ENCODE measurements at places on chromosomes 5 and 9. TPM values are rescaled to one million over a fixed set of nuclear protein-coding genes. Genes with fewer than 3 reads are reported as not detected.
A peak's percentile ranks its signal among the peaks of the same experiment; 100 is the strongest.

Gene FOXD4L5
- not detected for total RNA-seq

Gene TMEM174
- total RNA-seq: not detected

Gene SLC6A7
- 0.10 TPM for total RNA-seq

Gene KCNIP1
- total RNA-seq: 0.10 TPM

Gene SH3GL2
- not detected for total RNA-seq

Gene EGFLAM
- total RNA-seq: 19.9 TPM

Gene ADAMTS19
- not detected for total RNA-seq

Gene PAEP
- not detected for total RNA-seq

Gene ZNF883
- total RNA-seq: 0.36 TPM

GRCh38 chr5:10431415-10431814 lies 10.3 kb upstream of the ROPN1L start:
- DNase-seq: no peak

DNA sequence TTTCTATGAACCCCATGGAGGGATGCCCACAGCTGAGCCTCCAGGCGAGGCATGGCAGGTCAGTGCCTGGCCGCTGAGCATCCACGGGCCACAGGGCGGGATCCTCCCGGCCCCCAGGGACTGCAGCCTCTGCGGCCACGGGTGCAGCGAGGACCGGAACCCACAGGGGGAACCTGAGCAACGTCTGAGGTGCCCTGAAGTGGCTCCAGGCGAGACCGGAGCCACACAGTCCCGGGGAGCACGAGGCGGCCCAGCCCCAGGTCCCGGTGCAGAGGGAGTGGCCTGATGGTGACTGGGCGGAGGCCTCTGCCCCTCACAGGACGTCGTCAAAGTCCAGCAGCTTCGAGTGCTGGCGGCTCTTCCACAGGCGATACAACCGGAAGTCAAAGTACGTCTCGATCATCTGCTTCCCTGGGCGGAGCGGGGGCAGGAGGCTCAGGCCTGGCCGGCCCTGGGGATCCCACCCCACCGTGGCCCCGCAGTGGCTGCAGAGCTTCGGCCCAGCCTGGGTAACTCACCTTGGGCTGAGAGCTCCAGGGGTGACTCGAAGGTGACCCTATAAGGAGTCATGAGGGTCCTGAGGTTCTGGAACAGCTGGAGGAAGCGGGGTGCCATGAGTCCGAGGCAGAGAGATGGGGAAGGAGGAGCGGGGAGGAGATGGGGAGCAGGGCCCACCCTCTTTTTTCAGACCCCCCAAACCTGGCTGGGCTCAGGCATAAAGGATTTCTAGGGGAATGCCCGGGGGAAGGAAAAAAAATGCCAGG lies 8.1 kb upstream of the ENTPD8 start:
- no peak for DNase-seq

GRCh38 chr9:98381311-98382103 lies 126.1 kb upstream of the TBC1D2 start:
- DNase-seq: no peak

DNA sequence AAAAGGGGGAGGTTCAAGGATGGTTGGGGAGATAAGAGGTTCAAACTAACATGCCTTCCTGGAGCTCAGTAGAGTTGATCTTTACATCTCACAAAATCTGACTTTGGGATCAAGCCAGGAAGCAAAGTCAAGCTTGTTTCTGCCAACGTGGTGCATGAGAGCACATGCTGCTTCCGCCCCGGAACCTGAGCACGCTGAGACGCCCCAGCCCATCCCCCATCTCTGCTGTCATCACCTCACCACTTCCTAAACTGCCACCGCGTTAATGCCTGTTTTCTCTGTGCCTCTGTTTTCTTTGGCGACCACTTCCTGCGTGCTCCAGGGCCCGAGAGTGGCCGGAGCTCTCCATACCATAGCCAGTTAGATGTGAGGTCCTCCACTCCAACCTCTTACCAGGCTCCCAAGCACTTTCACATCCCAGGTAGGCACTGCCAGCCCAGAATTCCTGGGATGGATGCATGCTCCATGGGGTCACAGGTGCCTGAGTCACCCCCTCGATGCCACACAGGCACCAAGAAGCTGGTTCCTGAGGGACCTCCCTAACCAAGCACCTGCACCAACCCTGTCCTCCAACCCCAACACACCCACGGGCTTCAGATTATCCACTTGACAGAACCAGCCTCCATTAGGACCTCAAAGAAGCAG lies 31.2 kb upstream of the AFAP1L1 start:
- no peak for DNase-seq

- no peak for DNase-seq
Measured at GRCh38 chr9:79780559-79780958, 208.8 kb downstream of the TLE4 start.

DNA sequence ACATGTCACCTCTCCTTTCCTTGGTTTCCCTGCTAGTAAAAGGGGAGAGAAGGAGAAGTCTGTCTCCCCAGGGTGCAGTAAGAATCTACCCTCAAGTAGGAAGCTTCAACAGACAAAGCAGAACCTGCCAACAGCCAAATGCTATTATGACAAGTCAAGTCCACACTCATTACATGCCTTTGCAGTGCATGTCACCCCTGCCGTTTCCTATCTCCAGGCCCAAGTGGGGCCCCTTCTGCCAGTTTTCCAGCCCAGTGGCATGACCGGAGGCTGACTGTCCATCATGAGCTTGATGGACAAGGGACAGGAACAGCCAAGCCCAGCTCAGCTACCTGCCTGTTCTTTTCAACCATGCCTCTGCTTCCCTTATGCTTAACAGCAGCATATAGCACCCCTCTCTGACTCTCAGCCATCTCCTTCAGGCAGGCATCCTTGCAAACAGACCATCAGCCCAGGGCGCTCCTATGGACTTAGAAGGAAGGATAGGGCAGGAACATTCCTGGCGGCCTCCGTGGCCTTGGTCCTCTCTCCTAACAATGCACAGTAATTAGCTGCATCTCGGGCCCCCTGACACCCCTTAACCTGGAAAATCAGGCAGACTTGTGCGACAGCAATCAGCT lies 107.2 kb upstream of the RAD23B start:
- DNase-seq: no peak

GRCh38 chr9:138077898-138078540 lies 200.4 kb downstream of the CACNA1B start:
- no peak for DNase-seq

DNA sequence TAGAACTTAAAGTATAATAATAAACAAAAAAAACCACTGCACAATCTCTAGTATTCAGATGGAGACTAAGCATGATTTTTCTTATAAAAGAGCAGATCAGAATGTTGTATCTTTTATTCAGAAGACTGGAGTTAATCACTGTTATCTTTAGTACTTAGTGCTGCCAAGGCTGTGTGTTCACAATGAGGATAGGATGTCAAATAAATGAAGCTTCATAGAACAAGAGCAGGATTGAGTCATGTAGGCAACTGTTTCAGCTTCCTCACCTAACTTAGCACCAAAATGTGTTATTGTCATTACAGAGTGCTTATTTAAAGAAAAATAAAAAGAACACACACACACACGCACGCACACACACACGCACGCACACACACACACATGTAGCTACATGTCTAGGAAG lies 58.1 kb upstream of the CDKN2B start:
- DNase-seq: no peak

- DNase-seq: no peak
Measured at GRCh38 chr5:1888541-1889251, 6.0 kb upstream of the IRX4 start.

DNA sequence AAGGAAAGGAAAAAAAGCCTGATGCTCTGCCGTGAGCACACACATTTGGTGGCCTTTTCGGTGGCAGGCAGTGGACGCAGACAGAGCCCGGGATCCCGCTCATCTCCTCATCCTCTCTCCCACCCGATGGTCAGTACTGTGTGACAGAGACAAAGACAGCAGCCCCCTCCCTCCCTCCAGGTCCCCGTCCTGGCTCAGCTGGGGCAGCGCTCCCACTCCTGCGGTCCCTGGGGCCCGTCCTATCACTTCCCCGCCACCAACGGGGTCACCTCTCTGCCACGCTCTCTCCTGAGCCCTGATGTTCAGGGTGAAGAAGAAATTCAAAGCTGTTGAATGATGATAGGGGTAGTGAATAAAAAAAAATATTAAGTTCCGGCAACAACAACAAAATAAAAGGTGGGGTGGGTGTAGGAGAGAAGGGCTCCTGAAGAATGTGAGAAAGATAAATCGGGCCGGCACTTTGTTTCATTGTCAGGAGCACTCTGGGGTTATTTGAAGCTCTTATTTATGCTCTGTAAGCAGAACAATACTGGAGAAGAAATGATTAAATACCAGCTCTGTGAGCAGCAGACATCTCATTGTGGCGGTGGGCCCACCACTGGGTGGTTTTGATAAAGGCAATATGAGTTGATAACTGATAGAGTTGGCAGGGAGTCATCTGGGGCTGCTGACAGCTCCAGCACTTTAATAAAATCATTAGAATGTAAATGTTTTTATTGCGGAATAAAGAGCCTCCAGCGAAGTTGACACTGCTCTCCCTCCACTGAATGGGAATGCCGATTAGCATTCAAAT lies 417.7 kb downstream of the IRX1 start:
- no peak for DNase-seq

DNA sequence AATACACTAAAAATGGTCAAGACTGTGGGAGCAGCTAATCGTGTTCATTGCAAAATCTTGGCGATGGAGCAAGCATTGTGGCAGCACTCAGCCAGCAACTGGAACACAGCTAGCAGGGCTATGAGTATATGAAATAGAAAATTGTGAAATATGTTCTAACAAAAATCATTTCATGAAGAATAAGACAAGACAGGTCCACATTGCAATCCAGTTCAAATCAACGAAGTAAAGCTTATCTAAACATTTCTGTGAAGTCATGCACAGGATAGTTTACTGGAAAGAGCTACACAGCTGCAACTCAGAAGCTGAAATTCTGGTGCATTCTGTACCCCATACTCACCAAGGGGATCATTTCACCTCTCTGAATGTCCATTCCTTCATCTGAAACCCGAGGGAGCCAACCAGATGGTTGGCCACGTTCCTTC lies 5.3 kb upstream of the NFIL3 start:
- DNase-seq: no peak

GRCh38 chr9:101592788-101593187 lies 2.0 kb downstream of the PPP3R2 start:
- DNase-seq: no peak

- DNase-seq: no peak
Measured at GRCh38 chr5:164370841-164371240, 865.4 kb downstream of the MAT2B start.

- DNase-seq: no peak
Measured at GRCh38 chr5:87452837-87453236, 40.1 kb upstream of the CCNH start.

GRCh38 chr9:127451858-127452656 lies 747 bp downstream of the LRSAM1 start:
- DNase-seq: peak; percentile 66

GRCh38 chr9:33450621-33451146 lies 3.3 kb upstream of the AQP3 start:
- no peak for DNase-seq

DNA sequence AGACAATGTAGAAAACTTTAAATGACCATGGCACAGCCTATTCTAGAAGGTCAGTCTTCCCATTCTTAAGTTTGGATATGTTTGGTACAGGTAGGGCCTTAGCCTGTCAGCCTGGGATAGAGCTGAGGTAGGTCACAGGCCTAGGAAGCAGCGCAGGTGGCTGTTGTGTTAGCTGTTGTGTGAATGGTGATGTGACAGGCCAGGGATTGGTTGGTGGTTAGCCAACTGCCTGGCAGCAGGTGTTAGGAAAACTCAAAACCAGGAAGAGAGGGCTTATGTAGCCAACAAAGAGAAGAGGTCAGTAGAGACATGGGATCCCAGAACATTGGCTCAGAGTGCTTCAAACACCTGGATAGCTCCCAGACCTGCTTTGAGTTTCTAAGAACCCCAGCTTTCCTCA lies 84.2 kb downstream of the FBXO38 start:
- DNase-seq: no peak

GRCh38 chr9:106981396-106982287 lies 118.7 kb downstream of the ZNF462 start:
- DNase-seq: no peak
